Sigmoid colon (tissue), 7 donors: ENCODE measurements at places on chromosomes 3 and 15. TPM values are rescaled to one million over a fixed set of nuclear protein-coding genes. Genes with fewer than 3 reads are reported as not detected.

- H3K27ac ChIP-seq = no peak overlapping the region
- no peaks in the 10 kb centered on the region for H3K36me3 ChIP-seq
- no peak for DNase-seq
- no peaks in the 10 kb centered on the region for H3K27me3 ChIP-seq
- H3K4me1 ChIP-seq = no peaks in the 10 kb centered on the region
Measured at GRCh38 chr3:20218215-20218614, 32.2 kb upstream of the SGO1 start.

TM4SF18 gene
- total RNA-seq = 2.3 TPM

DNA sequence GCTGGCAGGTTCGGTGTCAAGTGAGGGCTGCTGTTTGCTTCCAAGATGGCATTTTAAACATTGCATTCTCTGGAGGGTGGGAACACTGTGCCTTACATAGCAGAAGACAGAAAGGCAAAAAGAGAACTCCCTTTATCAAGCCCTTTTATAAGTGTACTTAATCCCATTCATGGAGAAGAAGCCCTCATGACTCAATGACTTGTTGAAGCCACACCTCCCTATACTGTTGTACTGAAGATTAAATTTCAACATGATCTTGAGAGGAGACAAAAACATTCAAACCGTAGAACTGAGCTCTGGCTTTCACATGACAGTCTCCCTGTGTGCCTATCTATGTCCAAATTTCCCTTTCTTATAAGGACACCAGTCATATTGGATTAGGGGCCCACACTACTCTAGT is 443.4 kb upstream of the CDIN1 start:
- no peaks in the 10 kb centered on the region for H3K4me1 ChIP-seq
- no peaks in the 10 kb centered on the region for H3K36me3 ChIP-seq
- H3K4me3 ChIP-seq = no peak overlapping the region
- H3K27ac ChIP-seq = no peak overlapping the region
- H3K27me3 ChIP-seq = no peaks in the 10 kb centered on the region

GRCh38 chr15:38440353-38441129 is 13.4 kb upstream of the FAM98B start:
- H3K4me3 ChIP-seq = no peak overlapping the region
- no peaks in the 10 kb centered on the region for H3K27me3 ChIP-seq
- peaks cover 6% of the 10 kb centered on the region for H3K4me1 ChIP-seq
- no peak for DNase-seq

- no peaks in the 10 kb centered on the region for H3K27me3 ChIP-seq
- no peak overlapping the region for H3K4me3 ChIP-seq
- H3K27ac ChIP-seq = peak overlapping the region; percentile 6
- no peaks in the 10 kb centered on the region for H3K36me3 ChIP-seq
- peaks cover 11% of the 10 kb centered on the region for H3K4me1 ChIP-seq
- no peak for DNase-seq
Measured at GRCh38 chr3:119627461-119627860, 29.8 kb downstream of the PLA1A start.

DNA sequence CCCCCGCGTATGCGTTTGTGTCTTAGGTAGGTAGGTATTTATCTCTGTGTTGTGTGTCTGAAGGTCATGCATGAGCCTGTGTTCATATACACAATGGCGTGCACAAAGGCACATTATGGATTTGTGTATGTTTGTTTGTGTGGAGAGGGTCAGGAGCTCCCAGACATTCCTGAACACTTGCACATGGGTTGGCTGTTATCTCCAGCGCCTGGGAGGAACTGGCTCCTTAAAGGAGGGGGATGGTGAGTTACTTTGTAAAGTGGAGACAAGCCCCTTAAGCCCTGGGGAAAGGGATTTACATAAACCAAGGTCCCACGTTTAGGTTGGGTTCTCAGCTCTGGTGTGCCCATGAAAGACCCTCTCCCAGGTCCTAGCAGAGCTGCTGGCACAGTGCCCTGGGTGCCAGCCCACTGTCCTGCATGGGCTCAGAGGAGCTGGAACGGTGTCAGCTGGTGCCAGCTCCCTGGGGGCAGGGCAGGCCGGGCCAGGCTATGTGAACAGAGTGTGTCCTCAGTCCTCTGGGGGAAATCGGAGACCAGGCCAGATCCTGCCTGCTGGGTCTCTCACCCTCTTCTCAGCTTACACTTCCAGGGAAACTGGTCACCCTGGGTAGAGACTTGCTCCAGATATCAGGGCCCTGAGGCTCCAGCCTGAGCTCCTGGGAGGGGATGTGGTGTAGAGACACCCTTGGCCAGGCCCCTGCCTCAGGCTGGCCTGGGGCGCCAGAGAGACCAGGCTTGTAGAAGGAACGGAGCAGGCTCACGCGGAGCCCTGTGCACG is 25.1 kb downstream of the SNX33 start:
- H3K27ac ChIP-seq = peak overlapping the region; percentile 94
- no peaks in the 10 kb centered on the region for H3K27me3 ChIP-seq
- peaks cover 46% of the 10 kb centered on the region for H3K4me1 ChIP-seq
- peak; percentile 87 for DNase-seq

SEMA3G gene
- total RNA-seq = 5.4 TPM

GRCh38 chr3:57160076-57160764 is 4.9 kb downstream of the IL17RD start:
- no peaks in the 10 kb centered on the region for H3K36me3 ChIP-seq
- H3K4me1 ChIP-seq = peaks cover 84% of the 10 kb centered on the region
- H3K27ac ChIP-seq = peak overlapping the region; percentile 71
- no peaks in the 10 kb centered on the region for H3K27me3 ChIP-seq
- H3K4me3 ChIP-seq = no peak overlapping the region

GRCh38 chr3:153285194-153285641 is 123.2 kb downstream of the RAP2B start:
- H3K27me3 ChIP-seq = no peaks in the 10 kb centered on the region
- DNase-seq = no peak
- H3K27ac ChIP-seq = peak overlapping the region; percentile 14
- no peaks in the 10 kb centered on the region for H3K4me1 ChIP-seq
- no peaks in the 10 kb centered on the region for H3K36me3 ChIP-seq
- no peak overlapping the region for H3K4me3 ChIP-seq

GRCh38 chr3:23991683-23992628 is 46.9 kb downstream of the NR1D2 start:
- H3K4me3 ChIP-seq = no peak overlapping the region
- peak overlapping the region; percentile 59 for H3K27ac ChIP-seq
- no peak for DNase-seq
- no peaks in the 10 kb centered on the region for H3K36me3 ChIP-seq

DNA sequence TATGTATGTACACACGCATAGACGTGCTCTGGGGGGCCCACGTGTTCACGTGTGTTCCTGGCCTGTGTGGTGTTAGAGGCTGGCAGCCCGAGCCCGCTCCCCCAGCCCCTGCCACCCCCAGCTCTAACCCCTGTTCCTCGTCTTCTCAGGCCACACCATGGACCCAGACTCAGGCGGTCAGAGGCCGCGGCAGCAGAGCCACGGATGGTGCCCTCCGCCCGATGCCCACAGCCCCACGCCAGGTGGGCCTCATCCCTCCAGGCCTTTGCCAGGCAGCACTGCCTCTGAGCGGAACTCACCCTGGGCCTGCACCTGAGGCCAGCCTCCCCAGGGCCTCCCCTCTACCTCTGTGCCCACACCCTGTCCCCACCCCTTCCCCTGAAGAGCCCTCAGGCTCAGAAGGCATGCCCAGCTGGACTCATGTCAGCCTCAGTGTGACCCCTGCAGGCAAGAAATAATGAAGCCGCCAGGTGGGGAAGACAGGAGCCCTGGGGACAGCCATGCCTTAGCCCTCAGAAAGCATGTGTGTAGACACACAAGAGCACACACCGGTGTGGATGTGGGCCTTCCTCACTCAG is 16.4 kb upstream of the GNAT1 start:
- H3K4me3 ChIP-seq = no peak overlapping the region
- peaks cover 8% of the 10 kb centered on the region for H3K36me3 ChIP-seq
- DNase-seq = no peak
- H3K27ac ChIP-seq = no peak overlapping the region
- no peaks in the 10 kb centered on the region for H3K27me3 ChIP-seq

CCNB2 gene
- total RNA-seq = 1.9 TPM

DNA sequence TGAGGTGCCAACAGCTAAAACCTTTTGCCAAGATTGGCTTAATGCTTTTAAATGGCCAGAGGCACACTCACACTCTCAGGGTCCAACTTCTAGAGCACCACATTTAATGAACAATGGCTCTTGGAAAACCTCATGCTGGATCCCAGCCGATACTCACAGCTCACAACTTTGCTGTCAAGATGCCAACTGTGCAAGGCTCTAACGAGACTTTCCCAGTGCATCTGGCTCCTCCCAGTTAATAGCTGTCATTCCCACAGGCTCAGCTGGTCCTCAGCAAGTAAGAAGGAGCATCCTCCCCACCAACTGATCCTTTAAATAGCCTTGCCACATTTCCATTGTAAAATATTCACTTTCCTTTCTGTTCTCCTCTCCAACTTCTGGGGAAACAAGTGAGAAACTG is 20.3 kb upstream of the FRMD4B start:
- DNase-seq = no peak
- H3K4me3 ChIP-seq = no peak overlapping the region
- no peaks in the 10 kb centered on the region for H3K36me3 ChIP-seq
- no peaks in the 10 kb centered on the region for H3K4me1 ChIP-seq

HDC gene
- 0.16 TPM for total RNA-seq

MUSTN1 gene
- 12.7 TPM for total RNA-seq

GRCh38 chr3:106380232-106380631 is 511.4 kb upstream of the CBLB start:
- H3K27me3 ChIP-seq = no peaks in the 10 kb centered on the region
- H3K4me1 ChIP-seq = no peaks in the 10 kb centered on the region
- H3K36me3 ChIP-seq = no peaks in the 10 kb centered on the region
- no peak overlapping the region for H3K27ac ChIP-seq
- no peak overlapping the region for H3K4me3 ChIP-seq
- DNase-seq = no peak

- no peak for DNase-seq
- peak overlapping the region; percentile 93 for H3K27ac ChIP-seq
- H3K4me1 ChIP-seq = peaks cover 65% of the 10 kb centered on the region
- H3K36me3 ChIP-seq = no peaks in the 10 kb centered on the region
- no peaks in the 10 kb centered on the region for H3K27me3 ChIP-seq
Measured at GRCh38 chr3:146157325-146158060, 3.5 kb downstream of the PLOD2 start.

- no peak overlapping the region for H3K27ac ChIP-seq
- peaks cover 7% of the 10 kb centered on the region for H3K4me1 ChIP-seq
- peaks cover 4% of the 10 kb centered on the region for H3K36me3 ChIP-seq
- no peak overlapping the region for H3K4me3 ChIP-seq
- no peak for DNase-seq
Measured at GRCh38 chr3:128155616-128156360, 2.5 kb downstream of the EEFSEC start.

CNTN6 gene
- not detected for total RNA-seq

DNA sequence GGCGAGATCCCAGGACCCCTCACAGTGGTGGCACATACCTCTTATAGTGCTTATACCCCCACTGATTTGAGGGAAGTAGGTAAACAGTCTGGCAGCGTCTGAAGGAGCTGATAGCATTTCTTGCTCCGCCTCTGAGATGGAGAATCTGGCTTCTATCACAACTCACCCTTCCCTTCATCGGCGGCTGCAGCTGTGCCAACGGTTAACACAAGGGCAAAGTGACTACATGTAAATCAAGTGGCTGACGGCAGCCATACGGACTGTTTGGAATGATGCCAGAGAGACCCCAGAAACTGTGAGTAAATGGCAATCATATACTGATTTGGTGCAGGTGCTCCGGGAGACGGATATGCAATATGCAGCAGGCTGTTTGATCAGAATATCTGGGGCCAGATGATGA is 66.8 kb upstream of the UNC13C start:
- H3K27me3 ChIP-seq = no peaks in the 10 kb centered on the region
- H3K4me1 ChIP-seq = no peaks in the 10 kb centered on the region
- H3K4me3 ChIP-seq = no peak overlapping the region
- no peaks in the 10 kb centered on the region for H3K36me3 ChIP-seq
- DNase-seq = no peak

PIF1 gene
- total RNA-seq = 1.4 TPM

DNA sequence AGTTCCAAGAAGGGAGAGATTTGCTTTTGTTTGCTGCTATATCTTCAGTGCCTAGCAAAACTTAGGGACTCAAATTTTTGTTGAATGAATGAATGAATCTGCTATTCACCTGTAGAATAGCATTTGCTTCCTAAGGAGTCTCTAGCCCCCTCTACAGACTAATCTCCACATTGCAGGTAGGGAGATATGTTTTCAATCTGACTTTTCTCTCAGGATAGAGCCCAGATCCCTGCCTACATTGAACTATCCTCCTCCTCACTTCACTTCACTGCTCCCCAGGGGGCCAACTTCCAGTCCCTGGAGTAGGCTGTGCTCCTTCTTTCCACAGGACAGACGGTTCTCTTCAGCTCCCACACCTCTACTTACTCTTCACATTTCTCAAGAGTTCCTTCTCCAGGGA is 81.9 kb upstream of the PTX3 start:
- no peaks in the 10 kb centered on the region for H3K27me3 ChIP-seq
- no peaks in the 10 kb centered on the region for H3K36me3 ChIP-seq
- DNase-seq = no peak

DNA sequence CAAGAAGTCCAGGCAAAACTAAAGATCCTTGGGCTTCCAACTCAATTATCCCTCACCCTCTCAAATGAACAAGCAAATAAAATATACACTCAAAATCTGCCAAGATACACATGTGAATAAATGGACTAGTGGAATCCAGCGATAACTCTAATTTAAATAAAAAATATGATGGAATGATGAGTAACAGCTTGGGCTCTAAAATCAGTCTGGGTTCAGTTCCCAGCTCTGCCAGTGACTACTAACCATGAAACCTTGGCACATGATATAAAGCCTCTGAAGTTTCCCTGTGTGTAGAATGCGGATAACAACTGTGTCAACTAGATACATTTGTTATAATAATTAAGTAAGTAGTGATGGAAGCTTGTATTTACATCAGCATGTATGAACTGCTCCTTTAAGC is 81.3 kb downstream of the CADPS start:
- no peaks in the 10 kb centered on the region for H3K27me3 ChIP-seq
- H3K27ac ChIP-seq = no peak overlapping the region
- H3K4me3 ChIP-seq = no peak overlapping the region
- H3K4me1 ChIP-seq = no peaks in the 10 kb centered on the region

CD86 gene
- total RNA-seq = 4.1 TPM

DNA sequence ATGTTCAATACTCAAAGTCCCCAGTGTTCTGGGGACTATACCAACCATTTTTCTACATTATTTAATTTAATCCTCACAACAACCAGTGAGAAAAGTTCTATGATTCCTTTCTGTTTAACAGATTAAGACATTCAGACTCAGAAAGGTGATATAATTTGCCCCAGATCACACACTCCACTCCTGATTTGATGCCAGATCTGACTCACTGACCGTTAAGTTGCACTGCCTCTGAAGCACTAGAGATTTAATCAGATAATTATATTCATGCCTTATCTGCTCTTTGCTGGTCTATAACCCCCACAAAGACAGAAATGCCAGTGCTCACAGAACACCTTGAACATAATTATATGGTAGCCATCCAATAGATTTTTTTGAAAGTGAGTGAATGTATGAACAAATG is 501.0 kb downstream of the IGSF11 start:
- no peak for DNase-seq
- no peaks in the 10 kb centered on the region for H3K36me3 ChIP-seq
- no peaks in the 10 kb centered on the region for H3K27me3 ChIP-seq
- H3K27ac ChIP-seq = no peak overlapping the region
- no peak overlapping the region for H3K4me3 ChIP-seq
- H3K4me1 ChIP-seq = no peaks in the 10 kb centered on the region

THRB gene
- 49.5 TPM for total RNA-seq
